ENCODE measurements at places on chromosomes 12 and 14. TPM values are rescaled to one million over a fixed set of nuclear protein-coding genes. Genes with fewer than 3 reads are reported as not detected.

Gene IL25
- not detected for total RNA-seq

Gene GNB3
- total RNA-seq: 2.2 TPM

Gene KRT2
- 12.1 TPM for total RNA-seq

Gene GLT1D1
- 2.2 TPM for total RNA-seq

Gene SERPINA10
- total RNA-seq: not detected

Gene AKAP6
- total RNA-seq: 21.8 TPM

Gene SRRM4
- 0.10 TPM for total RNA-seq

Gene HSPA2
- total RNA-seq: 19.7 TPM

Gene CNOT2
- 182 TPM for total RNA-seq

Gene HCAR3
- total RNA-seq: 9.8 TPM

Gene PLEKHH1
- total RNA-seq: 8.7 TPM

Gene MGP
- total RNA-seq: 127 TPM

Gene TAS2R7
- not detected for total RNA-seq

Gene RNFT2
- 1.7 TPM for total RNA-seq

Gene NPAS3
- total RNA-seq: 3.8 TPM

Gene CCDC198
- not detected for total RNA-seq

Gene RPS6KL1
- 0.99 TPM for total RNA-seq

Gene LRTM2
- 0.20 TPM for total RNA-seq

Gene TMED10
- 127 TPM for total RNA-seq

Gene NUDT4
- 54.1 TPM for total RNA-seq

Gene SLC38A4
- total RNA-seq: 2.7 TPM

Gene HOXC13
- total RNA-seq: 5.8 TPM

Gene PRIMA1
- total RNA-seq: 0.99 TPM

Gene CLEC6A
- total RNA-seq: not detected

Gene TECPR2
- 8.5 TPM for total RNA-seq

Gene GSKIP
- 25.1 TPM for total RNA-seq

Gene DHRS7
- total RNA-seq: 47.6 TPM

Gene DTX3
- 16.6 TPM for total RNA-seq

Gene GAS2L3
- 33.2 TPM for total RNA-seq

Gene ADCY4
- total RNA-seq: 9.6 TPM

Gene DEGS2
- 7.4 TPM for total RNA-seq

Gene SYCP3
- 0.10 TPM for total RNA-seq

Gene ADAMTS20
- 0.10 TPM for total RNA-seq

Gene SLC10A1
- not detected for total RNA-seq

Gene MYO1H
- 2.4 TPM for total RNA-seq

Gene SMIM41
- total RNA-seq: not detected

Gene SMIM10L1
- total RNA-seq: 4.1 TPM

Gene KLC1
- total RNA-seq: 122 TPM

Gene C12orf54
- not detected for total RNA-seq

Gene UBR7
- total RNA-seq: 33.8 TPM

Gene SLCO1A2
- not detected for total RNA-seq

Gene DHRS2
- not detected for total RNA-seq
